ENCODE measurements at places on chromosomes 4 and X.

GRCh38 chr4:38860788-38861424 is 4.3 kb upstream of the TLR6 start:
- DNase-seq, result peak; percentile 71

- DNase-seq, result no peak
Measured at GRCh38 chr4:186002853-186003252, 66.1 kb upstream of the TLR3 start.

- DNase-seq, result no peak
Measured at GRCh38 chr4:27789773-27790172, 929.1 kb downstream of the STIM2 start.

- DNase-seq, result no peak
Measured at GRCh38 chr4:132479543-132479942, 669.6 kb upstream of the PCDH10 start.

DNA sequence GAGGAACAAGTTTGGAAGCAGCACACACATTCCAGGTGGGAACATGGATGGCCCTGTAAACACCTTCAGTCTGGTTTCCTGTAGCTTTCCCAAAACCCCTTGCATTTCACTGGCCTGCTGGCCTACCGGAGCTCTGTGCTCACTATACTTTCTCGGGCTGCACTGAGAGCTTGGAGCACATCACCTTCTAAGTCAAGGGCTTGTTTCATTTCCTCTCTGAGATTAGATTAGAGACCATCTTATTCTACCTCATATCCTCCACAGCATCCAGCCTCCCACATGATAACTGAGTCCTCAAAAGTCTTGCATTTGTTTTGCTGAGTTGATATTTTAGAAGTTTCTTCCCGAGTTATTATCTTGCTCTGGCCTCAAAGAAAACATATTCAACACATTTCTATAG is 147.7 kb downstream of the RASL11B start:
- no peak for DNase-seq

DNA sequence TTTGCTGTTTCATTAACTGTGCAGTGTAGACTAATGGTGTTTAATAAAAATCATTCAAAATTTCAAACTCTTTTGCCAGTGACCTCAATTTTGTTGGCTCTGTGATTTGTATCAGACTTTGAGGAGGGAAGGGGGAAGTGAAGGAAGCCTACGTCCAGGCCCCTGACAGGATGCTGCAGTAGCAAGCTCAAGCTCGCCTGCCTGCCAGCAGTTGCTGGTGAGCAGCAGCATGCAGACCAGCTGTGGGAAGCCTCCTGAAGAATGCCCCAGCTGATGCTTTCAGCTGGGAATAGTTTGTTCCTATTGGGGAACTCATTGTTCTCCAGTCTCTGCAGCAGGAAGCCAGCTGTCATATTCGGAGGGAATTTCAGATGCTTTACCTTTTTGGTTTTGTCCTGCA is 495.2 kb downstream of the AFF2 start:
- DNase-seq, result peak; percentile 4

GRCh38 chr4:172207886-172208285 is 394.7 kb downstream of the GALNTL6 start:
- DNase-seq, result peak; percentile 2

DNA sequence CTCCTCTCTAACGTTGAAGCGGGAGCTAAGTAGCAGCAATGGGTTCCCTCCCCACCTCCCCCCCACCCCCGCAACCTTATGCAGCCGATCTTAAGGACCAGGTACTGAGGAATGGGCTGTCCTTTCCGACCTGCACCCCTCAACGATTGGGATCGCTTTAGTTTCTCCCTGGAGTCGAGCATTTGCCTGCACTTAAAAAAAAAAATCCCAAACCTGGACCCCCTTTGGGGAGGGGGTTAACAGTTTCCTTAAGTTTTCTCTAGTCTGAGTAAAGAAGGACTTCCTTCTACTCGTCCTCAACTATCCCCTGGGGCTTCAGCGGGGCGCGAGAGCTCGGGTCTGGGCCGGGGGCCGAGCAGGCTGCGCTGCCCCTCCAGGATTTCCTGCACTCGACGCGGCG is 25.7 kb upstream of the BCORL1 start:
- DNase-seq, result no peak

DNA sequence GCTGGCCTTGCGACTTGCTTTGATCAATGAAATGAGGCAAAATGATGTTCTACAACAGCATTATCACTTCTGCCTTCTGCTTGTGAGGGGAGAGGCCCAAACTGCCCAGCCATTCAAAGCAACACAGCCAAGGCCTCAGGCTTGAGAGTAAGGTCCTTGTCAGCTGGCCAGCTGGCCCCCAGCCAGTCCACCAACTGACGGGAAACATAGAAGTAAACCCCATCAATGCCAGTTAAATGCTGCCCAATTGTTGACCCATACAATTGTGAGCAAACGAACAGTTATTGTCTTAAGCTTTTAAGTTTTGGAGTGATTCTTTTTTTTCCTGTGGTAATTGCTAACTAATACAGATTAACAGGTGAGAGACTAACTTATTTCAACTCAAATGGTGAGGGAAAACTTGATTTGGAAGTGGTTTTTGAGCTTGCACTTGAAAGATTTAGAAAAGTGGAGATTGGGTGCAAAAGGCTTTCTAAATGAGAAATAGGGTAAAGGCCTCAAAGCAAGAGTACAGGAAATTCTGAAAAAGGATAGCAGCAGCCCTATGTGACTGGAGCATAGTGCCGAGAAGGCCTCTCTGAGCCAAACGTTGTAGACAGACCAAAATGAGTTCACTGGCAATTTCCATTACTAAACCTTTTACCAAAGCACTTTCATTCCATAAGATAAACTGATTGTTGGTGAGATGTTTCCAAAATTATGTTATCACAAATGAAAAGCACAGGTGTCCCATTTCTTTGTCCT is 66.9 kb downstream of the ARHGEF38 start:
- DNase-seq, result no peak

GRCh38 chr4:4633431-4633830 is 91.6 kb upstream of the STX18 start:
- no peak for DNase-seq

GRCh38 chr4:85777908-85778631 is 303.1 kb downstream of the ARHGAP24 start:
- DNase-seq, result no peak

DNA sequence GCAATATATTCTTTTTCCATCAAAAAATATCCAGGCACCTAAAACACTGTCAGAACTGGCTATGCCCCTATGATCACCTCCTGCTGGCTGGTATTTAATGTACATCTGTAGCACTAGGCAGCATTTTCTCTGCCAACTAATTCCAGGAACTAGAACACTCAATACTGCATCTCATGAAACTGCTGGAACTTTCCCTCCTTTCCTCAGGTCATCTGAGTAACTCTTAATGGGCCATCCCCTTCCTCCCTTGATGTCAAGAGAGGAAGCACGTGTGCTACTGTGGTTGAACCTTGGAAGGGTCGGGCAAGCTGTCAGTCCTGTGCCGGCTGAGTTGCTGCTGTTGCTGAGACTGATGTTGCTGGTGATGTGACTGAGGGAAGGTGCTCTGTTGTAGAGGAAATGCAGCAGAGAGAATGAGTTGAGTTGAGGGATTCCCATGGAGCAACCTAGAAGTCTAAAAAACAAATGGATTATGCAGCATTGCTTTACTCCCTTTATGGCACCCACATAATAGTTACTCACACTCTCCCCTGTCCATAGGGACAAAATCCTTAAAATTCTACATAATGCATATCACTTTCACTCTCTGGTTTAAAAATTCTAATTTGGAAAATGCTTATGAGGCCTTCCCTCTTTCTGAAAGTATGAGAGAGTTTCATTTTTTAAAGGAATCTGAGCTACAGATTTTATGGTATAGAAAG is 39.5 kb downstream of the TMEM165 start:
- DNase-seq, result peak; percentile 75

DNA sequence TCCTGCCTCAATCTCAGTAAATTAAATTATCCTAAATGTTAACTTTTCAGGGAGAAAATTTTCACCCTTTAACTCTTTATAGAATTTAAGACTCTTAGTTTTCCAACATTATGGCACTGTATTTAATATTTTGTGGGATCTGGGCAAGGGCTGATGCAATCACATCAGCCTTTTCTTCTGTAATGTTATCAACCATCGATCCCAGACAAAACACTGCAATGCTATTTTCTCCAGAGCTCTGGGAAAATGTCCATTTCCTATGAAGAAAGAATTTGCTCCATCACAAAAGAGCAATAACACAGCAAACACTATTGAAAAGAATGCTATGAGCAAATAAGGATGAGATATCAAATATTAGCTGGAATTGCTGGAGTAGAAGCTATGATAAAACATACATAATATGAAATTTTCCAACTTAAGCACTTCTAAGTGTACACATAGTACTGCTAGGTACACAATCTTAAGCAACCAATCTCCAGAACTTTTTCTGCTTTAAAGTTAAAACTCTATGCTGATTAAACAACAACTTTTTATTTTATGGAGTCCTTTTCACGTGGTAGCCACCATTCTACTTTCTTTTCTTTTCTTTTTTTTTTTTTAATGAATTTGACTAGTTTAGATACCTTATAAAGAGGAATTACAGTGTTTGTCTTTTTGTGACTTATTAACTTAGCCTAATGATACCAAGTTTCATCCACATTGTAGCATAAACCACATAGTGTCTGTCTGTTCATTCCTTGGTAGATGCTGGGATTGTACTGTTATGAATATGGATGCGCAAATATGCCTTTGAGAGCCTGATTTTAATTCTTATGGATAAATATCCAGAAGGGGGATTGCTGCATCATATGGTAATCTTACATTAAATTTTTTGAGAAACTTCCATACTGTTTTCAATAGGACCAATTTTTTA is 43.6 kb downstream of the UGT2A3 start:
- no peak for DNase-seq

GRCh38 chr4:147829401-147830101 is 97.7 kb downstream of the ARHGAP10 start:
- DNase-seq, result peak; percentile 94

GRCh38 chrX:70423936-70424675 is 992 bp downstream of the GDPD2 start:
- no peak for DNase-seq

DNA sequence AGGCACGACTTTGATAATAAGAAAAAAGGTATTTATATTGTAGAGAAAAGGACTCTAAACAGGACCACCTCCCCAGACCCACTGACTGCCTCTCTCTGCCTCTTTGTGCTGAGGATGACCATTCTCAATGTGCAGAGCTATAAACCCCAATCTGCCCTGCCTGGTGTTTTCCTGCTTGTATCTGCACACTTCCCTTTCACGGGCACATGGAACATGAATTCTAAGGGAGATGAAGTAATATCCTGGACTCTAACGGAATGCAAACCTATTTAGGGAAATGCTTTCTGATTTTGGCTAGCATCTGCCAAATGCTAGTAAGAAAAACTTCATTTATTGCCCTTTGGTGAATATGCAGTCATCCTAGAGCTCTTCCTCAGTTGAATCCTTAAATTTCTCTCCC is 2.4 kb downstream of the DIPK2B start:
- no peak for DNase-seq

DNA sequence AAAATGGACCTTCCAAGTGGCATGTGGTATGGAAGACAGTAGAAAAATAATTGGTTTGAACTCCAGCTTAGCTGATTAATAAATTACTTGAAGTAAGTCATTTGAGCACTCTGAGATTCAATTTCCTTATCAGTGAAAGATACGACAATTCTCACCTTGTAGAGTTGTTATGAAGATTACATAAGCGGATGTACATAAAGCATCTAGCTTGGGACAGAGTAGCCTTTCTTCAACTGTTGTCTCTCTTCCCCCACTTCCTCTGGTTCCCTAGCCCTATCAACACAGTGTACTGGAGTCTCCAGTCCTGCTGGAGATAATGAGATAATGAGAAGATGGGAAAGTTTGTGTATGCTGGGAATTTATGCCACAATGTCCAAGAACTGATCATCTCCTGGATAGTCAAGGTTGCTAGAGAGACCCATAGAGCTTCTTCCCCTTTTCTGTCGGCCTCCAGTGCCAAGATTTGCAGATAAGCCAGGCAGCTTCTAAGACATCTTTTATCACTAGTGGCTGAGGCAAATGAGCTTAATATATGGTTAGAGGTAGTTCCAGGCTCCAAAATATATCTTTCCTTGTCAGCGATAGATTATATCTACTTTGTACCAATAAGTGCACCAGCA is 33.9 kb downstream of the VSIG4 start:
- no peak for DNase-seq

- peak; percentile 33 for DNase-seq
Measured at GRCh38 chr4:14303856-14304255, 676.3 kb upstream of the BOD1L1 start.

DNA sequence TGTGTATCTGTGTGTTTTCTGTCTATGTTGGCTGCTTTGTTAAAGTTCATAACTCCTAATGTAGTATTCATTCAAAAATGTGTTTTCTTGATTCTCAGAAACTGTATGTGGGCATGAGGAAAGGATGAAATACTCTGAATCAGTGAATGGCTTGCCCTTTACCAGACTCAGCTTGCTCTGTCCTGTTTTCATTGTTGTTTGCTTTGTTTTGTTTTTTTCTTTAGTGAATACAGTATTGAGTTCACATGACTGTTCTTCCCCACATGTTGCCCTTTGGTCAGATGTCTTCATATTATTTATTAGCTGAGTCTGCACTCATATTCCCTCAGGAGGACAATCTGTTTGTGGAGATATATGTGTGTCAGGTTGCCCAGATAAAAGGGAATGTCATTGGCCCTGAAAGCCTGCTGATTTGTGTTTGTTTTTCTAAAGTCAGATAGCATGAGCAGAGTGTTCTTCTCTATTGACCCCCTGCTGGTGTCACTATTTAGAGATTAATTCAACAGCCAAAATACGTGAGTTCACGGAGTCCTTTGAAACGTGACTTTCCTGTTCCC is 1184.4 kb downstream of the RPA4 start:
- DNase-seq, result peak; percentile 58

GRCh38 chr4:57077550-57078343 is 32.4 kb downstream of the IGFBP7 start:
- DNase-seq, result peak; percentile 97

All from choroid plexus epithelial cell (primary cell).